ENCODE measurements at places on chromosomes 11 and 22.

DNA sequence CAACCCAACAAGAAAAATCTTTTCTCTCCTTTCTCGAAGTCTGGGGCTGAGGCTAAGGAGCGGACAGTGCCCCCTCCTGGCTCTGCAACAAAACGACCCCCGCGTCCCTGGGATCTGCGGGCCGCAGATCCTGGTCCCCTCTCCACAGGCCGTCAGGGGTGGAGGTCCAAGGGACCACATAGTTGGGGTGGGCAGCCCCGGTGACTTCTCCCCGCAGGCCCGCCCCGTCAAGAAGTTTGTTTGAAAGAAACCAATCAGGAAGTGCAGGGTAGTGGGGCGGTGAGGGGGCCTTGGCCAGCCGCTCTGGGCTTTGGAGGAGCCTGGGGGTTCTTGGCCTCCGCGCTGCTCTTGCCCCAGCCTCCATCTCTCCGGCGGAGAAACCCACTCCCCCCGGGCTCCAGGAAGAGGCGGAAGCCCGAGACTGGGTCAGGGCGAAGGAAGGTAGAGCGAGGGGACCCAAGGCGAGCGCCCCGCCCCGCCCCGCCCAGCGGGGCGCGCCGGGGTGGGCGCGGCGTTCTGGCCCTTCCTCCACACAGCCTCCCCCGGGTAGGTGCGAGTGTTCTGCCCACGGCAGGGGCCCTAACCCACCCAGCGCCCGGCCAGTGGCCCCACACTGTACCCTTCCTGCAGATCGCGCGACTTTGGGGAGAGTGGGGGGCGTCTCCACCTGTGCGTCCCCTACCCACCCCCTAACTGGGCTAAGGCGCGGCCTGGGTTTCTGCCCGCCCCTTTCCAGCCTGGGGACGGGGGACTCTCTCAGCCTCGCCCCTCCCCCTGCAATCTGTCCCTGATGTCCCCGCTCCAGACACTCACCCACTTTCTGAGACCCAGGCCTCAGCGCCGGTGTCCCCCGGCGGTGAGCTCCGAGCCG is 1.3 kb downstream of the TP53I11 start:
- ATAC-seq, result no peak

DNA sequence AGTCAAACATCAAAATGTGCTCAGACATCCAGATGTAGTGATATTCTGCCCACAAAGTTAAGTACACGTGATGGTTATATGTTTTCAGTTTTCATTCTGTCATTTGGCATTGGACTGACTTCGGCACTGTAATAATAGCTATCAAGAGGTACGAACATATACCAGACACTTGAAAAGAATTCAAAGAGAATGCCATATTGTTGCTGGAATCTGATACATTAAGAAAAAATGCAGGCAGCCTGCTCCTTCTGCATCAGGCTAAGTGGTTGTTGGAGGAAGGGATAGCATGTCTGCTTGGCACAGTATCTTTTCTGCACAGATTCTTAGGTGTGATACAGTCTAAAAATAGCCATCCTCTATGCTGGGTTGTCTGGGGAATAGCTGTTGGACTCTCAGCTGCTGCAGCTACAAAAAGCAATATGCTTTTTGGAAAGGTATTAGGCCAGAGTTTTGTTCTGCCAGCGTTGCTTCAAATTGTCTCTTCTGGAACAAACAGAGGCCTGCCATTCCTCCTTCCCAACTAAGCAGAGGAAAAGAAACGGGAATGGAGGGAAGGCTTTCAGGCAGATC is 892.6 kb downstream of the TBC1D22A start:
- ATAC-seq, result no peak

DNA sequence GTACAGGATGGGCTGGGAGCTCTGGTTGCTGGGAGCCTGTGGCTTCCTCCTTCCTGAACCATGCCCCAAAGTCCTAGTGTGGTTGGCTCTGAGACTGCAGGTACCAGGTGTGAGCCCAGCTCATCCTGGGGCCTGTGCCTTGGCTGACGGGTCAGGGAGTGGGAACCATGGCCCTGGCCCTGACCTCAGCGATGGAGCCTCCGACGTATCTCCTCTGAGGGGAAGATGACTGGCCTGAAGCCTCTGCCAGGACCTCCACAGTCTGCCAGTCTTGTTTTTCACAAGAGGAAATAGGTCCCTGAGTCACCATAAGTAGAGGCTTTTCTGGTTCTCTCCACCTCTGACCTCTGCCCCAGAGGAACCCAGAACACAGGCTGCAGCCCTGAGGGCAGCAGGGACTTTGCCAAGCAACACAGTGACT is 3.4 kb downstream of the RCE1 start:
- ATAC-seq, result no peak

GRCh38 chr11:119028346-119029068 is 2.2 kb downstream of the SLC37A4 start:
- no peak for ATAC-seq

DNA sequence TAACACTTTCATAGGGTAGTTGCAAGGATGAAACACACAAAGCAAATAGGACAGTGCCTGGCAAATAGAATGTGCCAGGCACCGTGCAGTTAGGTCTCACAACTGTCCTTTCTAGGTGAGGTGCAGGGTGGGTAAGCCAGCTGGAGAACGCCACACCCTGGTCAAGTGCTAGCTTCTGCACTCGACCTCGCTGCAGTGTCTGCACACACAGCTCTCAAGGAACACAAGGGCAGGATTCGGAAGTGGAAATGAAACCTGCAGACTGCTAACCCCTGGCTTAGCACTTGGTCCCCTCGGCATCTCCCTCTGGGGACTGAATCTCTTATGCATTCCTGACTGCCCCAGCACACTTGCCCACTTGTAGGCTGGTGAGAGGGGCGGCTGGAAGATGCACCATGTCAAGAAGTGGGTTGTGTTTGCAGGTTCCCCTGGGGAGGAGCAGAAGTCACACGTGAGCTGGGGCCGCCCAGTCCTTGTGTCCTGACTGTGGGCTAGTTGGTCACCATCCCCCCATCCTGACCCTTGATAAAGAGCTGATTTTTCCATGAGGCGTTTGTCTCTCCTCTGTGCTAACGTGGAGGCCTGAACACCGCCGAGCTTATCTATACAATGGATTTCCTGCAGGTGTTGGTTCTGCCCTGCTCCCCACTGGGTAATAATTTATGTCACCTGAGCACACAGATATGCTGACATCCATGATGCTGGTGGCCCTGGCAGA is 89.0 kb downstream of the MICAL2 start:
- peak; percentile 3 for ATAC-seq

DNA sequence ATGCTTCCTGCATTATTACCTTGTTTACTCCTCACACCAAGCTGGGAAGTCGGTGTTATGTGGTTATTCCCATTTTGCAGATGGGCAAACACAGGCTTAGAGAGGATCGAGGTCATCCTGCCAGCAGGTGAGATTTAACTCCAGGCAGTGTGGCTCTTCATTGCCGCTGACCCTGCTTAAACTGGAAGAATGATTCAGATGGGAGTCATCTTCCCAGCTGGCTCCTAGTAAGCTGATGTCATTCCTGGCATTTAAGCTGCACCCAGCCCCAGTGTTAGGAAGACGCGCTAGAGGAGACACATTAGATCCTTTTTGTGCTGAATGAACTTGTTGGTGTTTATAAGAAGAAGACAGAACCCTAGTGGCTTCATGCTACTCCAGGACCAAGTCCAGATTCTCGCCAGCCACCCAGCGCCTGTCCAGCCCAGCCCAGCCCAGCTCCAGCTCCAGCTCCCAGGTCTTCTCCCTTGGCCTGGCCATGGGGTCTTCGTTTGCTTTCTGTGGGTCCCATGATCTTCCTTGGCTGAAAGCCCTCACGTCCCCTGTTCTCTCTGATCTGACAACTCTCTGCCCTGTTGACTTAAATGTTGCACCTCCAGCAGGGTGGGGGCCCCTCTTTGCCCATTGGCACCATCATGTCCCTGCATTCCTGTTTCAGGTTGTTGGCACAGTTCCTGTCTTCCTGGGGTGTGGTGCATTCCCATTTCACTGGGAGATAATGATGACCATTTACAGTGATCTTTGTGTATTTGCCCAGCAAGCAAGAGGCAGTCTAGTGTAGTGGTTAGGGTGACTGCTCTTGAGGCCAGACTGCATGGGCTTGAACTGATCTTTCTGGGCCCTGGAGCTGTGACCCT is 13.6 kb downstream of the PARVB start:
- peak; percentile 50 for ATAC-seq

- ATAC-seq, result no peak
These were observed 23.3 kb downstream of the OR4D9 start for GRCh38 chr11:59534676-59535075.

DNA sequence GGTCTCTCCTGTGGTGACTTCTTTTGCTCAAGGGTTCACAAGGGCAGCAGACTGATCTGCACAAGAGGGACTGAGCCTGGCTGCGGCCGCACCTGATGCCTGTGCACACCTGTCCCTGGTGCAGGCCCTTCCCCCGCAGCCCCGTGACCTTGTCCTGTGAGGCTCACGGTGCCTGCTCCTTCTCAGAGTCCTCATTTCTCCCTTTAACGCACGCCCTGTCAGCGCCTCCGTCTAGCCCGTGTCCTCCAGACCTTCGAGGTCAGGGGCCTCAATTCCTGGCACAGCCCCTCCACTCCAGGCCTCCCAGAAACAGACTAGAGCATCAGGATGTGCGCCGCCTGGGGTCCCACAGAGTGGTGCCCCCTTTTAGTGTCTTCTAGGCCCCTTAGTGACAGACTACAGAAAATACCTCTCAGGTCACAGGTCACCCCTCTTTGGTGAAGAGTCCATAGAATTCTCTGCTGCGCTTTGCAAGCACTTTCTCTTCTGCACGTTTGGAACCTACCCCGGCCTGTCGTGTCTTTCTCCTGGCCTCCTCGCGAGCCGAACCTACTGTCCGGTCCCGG is 1.0 kb upstream of the DRD4 start:
- ATAC-seq, result no peak

DNA sequence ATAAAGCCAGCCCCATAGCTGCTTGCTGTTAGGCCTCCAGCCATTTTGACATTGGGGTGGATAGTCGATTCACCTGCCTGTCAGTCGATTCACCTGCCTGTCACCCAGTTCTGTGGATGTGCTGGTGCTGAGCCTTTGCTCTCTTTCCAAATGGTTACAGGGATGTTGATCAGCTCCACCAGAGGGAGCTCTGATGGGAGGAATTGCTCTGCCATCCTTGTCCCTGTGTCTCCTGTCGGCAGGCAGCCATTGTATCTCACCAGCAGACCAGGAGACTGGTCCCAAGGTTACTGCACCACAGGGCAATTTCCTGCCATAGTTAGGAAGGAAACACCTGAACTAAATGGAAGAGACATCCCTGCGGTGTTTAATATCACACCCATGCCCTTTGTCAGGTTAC is 6.1 kb downstream of the MPEG1 start:
- ATAC-seq, result no peak

- no peak for ATAC-seq
These were observed 4.1 kb upstream of the SORL1 start for GRCh38 chr11:121448011-121448410.

DNA sequence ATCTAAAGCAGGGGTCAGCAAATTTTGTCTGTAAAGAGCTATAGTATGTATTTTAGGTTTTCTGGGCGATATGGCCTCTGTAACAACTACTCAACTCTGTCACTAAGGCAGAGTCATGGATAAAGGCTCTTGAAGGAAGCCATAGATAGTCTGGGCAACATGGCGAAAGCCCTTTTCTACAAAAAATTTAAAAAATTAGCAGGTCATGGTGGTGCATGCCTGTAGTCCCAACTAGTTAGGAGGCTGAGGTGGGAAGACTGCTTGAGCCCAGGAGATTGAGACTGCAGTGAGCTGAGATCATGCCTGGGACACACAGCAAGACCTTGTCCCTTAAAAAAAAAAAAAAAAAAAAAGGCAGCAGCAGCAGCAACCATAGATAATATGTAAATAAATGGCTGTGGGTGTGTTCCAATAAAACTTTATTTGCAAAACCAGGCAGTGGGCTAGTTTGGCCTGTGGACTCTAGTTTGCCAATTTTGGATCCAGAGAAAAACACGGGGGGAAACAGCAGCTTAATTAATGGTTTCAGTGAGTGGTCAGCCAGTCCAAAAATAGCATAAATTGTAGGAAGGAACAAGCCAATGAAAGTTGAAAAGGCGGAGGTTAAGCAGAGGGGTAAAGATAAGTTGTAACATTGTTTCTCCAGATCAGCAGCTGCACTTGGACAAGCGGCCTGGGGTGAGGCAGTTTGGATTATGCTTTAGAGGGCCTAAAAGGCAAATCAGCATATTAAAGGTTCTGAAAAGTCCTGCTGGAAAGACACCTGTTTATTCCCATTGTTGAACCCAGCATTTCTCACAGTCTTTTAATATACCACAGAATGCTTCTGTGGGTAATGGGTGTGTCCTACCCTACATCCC is 62.6 kb downstream of the KIAA1671 start:
- no peak for ATAC-seq

- ATAC-seq, result no peak
These were observed 176.5 kb downstream of the LARGE1 start for GRCh38 chr22:33743756-33744155.

DNA sequence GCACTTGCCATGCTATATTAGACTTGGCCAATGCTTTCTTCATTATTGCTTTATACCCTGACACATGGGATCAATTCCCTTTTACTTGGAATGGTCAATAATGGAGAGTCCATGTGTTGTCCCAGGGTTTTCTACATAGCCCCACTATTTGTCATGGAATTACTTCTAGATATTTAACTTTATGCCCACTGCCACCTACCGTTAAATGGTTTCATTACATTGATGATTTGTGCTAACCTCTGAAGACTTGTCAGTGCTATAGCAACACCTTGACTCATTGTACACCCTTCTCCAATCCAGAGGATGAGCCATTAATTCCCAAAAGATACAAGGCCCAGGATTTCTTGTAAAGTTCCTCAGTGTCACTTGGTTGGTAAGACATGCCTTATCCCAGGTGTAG is 31.4 kb upstream of the SLC22A25 start:
- ATAC-seq, result no peak

- no peak for ATAC-seq
These were observed 60.0 kb downstream of the RTL6 start for GRCh38 chr22:44438056-44438455.

DNA sequence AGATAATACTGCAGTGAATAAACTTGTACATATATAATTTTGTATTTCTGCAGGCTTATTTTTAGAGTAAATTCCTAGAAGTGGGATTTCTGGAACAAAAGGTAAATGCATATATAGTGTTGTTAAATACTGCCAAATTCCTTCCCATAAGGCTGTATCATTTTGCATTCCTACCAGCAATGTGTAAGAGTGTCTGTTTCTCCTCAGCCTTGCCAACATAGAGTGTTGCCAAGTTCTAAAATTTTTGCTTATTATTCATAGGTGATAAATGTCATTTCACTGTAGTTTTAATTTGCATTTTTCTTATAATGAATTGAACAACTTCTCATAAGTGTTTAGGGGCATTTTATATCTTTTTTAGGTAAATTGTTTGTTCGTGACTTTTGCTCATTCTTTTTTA is 174.2 kb upstream of the ZBED5 start:
- no peak for ATAC-seq

GRCh38 chr11:102620818-102621561 is 4.1 kb downstream of the MMP20 start:
- no peak for ATAC-seq
